ENCODE measurements at places on chromosomes 3 and 15.

DNA sequence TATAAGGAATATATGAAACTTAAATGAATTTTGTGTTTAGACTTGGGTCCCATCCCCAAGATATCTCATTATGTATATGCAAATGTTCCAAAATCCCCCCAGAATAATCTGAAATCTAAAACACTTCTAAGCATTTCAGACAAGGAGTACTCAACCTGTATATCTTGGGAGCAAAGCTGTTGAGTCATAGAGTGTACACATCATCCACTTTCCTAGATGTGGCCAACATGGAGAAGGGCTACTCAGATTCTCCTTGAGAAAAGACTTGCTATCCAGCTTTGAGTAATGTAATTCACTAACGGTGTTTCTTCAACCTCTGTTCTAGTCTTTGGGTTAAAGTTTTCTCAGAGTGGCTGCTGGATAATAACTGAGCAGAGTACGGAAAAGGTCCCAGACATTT lies 215.5 kb upstream of the POU1F1 start:
- no peak for DNase-seq

GRCh38 chr3:2810723-2811122 lies 299.5 kb downstream of the IL5RA start:
- peak; percentile 27 for DNase-seq

DNA sequence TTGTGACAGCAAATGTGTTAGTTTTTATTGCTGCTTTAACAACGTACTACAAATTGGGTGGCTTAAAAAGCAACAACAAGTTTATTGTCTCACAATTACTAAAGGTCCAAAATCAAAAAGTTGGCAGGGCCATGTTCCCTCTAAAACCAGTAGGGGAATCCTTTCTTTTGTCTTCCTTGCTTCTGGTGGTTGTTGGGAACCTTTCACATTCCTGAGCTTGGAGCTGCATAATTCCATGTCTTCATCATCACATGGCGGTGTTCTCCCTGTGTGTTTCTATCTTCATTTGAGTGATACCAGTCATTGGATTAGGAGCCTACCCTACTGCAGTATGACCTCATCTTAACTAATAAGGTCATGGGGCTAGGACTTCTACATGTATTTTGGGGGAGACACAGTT lies 7.4 kb downstream of the SPRED1 start:
- no peak for DNase-seq

GRCh38 chr15:68700455-68701123 lies 120.1 kb downstream of the ANP32A start:
- DNase-seq = peak; percentile 85

- DNase-seq = no peak
Observed at GRCh38 chr3:31960793-31961431, 20.1 kb downstream of the OSBPL10 start.

DNA sequence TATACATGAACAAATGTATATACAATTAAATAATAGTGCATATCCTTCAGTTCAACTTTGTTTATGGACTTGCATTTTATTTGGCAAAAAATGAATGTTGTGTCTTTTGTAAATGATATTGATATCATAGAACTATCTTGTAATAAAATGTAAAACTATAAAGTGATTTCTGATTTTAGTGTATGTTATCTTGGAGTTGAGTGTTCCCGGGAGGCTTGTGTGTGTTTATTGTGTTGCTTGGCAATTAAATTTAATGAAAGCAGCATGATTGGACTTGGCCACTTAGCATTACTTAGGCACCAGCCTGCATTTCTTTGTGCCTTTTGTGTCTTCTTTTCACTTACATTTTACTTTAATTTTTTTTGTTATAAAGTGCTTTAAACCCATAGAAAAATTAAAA lies 10.6 kb downstream of the ARHGEF26 start:
- DNase-seq = no peak

DNA sequence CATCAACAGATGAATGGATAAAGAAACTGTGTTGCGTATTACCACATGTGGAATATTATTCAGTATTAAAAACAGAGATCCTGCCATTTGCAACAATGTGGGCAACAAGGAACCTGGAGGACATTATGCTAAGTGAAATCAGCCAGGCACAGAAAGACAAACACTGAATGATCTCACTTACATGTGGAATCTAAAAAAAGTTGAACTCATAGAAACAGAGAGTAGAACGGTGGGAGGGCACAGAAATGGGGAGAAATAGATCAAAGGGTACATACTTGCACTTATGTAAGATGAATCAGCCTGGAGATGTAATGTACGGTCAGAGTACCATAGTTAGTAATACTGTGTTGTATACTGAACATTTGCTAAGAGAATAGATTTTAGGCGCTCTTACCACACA lies 29.8 kb upstream of the MUC13 start:
- no peak for DNase-seq

DNA sequence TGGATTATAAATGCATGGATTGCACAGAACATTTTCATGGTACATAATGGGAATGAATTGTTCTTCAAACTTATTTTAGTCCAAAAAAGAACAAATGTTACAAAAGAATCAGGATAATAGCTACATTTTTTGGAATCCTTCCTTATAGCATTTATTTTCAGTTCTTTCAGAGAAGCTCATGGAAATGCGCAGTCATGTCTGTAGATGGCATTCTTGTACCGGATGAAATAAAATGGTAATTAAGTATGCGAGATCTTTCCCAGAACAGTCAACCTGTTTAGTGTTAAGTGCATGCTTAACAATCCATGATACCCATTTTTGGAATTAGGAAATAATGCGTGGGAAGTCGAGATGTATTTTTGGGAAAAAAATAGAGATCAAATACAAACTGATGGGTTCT lies 38.2 kb upstream of the GOLGA8B start:
- peak; percentile 44 for DNase-seq

DNA sequence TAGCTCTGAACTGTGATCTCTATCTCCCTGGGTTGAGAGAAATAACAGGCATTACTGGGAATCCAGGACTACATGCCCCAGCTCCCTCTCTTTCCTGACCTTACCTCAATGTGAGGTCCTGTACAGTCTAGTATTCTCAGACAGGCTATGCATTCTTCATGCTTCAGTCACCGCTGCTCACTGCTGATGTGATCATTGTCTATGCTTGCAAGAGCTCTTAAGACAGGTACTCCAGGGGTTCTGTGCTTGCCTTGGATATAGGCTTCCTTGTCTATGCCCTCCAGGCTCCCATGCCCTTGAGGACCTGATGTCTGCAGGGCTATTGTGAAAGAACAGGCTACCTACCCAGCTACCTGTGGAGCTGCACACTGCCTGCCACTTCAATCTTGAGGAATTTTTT lies 183.6 kb downstream of the MBNL1 start:
- DNase-seq = no peak

GRCh38 chr15:66188464-66188863 lies 65.1 kb downstream of the MEGF11 start:
- DNase-seq = no peak

- no peak for DNase-seq
Observed at GRCh38 chr3:162391301-162391700, 894.7 kb downstream of the OTOL1 start.

DNA sequence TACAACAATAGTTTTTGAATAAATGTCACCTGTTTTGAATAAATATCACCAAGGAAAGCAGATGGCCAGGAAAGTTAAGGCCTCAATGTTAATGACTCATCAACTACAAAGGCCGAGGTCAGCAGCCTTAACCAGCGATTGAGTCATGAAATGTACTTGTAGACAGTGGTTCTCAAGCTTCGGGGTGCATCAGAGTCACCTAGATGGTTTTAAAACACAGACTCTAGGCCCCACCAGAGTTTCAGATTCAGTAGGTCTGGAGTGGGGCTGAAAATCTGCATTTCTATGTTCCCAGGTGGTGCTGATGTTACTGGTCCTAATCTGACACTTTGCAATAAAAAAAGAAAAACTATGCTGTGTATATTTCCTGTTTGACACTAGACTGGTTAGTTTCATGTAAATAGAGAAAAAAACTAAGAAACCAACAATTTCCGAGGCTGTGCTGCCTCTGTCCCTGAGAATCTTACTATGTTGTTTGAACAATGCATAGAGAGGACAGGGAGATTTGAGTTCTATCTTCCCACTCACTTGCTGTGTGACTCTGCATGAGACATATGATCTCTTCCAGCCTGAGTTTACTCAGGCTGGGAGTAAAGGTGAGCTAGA lies 9.8 kb downstream of the RAB27A start:
- DNase-seq = no peak

DNA sequence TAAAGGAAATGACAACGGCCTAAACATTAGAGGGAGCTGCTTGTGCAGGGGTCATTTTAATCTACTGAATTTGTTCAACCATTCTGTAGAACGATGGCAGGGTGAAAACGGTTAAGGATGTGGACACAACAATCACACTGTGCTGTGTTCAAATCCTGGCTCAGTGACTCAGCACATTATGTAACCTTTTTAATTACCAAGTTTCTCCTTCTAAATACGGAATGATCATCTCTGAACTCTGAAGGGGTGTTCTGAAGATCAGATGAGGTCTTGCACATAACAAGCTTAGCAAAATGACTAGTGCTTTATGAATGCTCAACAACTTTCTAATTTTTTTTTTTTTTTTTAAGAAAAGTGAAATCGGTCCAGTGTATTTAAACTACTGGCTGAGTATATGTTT lies 592.8 kb downstream of the FOXP1 start:
- DNase-seq = no peak

- DNase-seq = no peak
Observed at GRCh38 chr15:80219955-80220354, 32.1 kb downstream of the CTXND1 start.

DNA sequence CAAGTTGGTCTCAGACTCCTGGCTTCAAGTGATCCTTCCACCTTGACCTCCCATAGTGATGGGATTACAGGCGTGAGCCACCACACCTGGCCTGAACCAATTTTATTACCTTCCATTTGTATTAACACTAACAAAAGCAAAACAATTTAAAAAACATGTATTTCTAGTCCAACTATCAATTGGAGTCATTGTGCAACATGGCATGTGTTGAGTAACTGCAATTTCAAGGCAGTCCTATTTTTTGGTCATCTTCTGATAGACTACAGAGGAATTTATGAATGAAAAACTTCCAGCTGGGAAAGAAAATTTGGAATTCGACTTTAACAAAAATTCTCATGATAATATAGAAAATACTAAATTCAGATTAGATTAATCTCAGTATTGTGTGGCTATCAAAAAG lies 16.8 kb downstream of the SPTSSB start:
- DNase-seq = no peak

GRCh38 chr3:136023264-136023978 lies 57.9 kb downstream of the PPP2R3A start:
- peak; percentile 11 for DNase-seq

GRCh38 chr3:142646020-142646785 lies 50.0 kb downstream of the PLS1 start:
- no peak for DNase-seq

DNA sequence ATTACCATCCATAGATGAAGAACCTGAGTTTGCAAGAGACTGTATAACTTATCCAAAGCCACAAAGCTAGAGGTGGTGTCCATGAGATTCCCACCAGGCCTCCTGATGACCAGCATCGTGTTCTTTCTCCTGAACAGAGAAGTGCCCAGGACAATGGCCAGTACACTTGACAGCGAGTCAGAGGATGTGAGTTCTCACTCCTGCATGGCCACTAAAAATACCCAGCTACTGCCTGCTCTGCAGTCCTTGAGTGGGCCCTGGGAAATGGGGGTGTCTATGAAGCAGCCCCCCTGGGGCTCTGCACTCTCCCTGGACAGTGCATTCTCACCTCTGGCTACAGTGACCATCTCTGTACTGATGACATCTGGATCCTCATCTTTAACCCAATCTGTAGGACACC lies 201.2 kb downstream of the RPLP1 start:
- no peak for DNase-seq

- DNase-seq = no peak
Observed at GRCh38 chr3:33937628-33938027, 139.2 kb downstream of the PDCD6IP start.

- no peak for DNase-seq
Observed at GRCh38 chr3:191336833-191337232, 6.5 kb upstream of the UTS2B start.

DNA sequence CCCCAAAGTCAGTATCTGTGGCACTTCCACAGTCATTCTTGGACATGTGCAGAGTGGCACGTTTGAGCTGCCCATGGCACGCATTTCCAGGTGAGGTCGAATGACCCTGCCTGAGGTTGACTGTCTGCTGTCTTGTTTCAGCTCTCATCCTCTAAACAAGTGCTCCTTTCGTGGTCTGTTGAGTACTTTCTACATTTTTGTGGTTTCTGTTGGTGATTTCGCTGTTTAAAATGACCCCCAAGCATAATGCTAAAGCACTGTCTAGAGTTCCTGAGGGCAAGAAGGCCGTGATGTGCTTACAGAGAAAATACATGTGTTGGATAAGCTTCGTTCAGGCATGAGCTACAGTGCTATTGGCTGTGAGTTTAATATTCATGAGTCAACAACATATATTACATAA lies 40.0 kb upstream of the SAMMSON start:
- no peak for DNase-seq

- DNase-seq = peak; percentile 62
Observed at GRCh38 chr3:99910752-99911290, 93.2 kb downstream of the CMSS1 start.

GRCh38 chr3:153268564-153269279 lies 106.7 kb downstream of the RAP2B start:
- DNase-seq = no peak

DNA sequence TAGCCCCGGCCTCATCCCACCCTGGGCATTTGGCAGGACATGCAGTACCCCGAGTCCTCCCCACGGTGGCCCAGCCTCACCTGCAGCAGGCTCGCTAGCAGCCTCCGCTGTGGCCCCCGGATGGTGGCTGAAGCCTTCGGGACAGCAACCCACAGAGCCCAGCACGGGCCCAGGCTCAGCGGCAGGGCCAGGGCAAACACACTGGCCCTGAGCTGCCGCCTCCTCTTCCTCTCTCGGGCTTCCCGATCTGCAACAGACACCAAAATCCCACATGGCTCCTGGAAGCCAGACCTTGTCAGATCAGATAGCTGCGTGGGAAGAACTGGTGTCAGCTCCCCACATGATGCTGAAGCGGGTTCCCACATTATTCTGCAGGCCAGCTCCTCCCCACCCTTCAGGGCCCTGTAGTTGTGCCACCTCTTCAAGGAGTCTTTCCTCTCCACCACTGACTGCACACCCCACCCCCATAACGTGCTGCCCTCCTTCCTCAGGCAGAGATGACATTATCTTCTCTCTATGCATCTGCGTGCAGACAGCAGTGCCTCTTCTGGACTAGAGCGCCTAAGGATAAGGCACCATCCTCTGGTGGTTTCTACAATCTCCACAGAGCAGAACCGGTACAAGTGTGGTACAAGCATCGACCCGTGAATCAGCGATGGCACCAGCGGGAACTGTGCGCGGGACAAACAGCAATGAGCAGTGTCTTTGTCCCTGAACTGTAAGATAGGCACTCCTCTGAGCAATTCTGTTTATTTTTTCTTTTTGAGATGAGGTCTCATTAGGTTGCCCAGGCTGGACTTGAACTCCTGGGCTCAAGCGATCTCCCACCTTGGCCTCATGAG lies 9.5 kb downstream of the TMEM44 start:
- no peak for DNase-seq

DNA sequence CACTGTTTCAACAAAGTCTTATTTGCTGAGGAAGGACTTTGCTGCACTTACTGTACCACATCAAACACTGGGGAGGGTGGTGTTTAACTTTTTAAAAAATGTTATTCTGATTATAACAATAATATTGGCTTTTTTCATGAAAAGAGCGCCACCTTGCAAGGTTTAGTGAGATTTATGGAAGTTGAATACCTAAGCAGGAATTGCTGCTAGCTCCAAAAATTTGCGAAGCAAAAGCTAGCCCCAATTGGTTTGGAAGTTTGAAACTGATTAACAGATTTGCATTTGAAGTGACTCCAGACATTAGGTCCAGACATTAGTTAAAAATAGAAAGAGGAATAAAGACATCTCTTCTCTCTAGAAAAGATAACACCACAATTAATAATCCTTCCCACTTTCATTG lies 6.7 kb downstream of the ZIC1 start:
- DNase-seq = no peak
